Activated B cell treated with CpG ODN at 0.5 μM for 24 hours (primary cell): ENCODE measurements at places on chromosomes 11 and 22.

- H3K36me3 ChIP-seq: no peaks in the 10 kb centered on the region
- no peak overlapping the region for H3K27ac ChIP-seq
- DNase-seq: no peak
- no peak overlapping the region for H3K4me3 ChIP-seq
These were observed 23.0 kb downstream of the FZD4 start for GRCh38 chr11:86932259-86932585.

- peaks cover 24% of the 10 kb centered on the region for H3K4me1 ChIP-seq
- no peak overlapping the region for H3K27ac ChIP-seq
- no peaks in the 10 kb centered on the region for H3K36me3 ChIP-seq
- no peak for DNase-seq
- peaks cover 37% of the 10 kb centered on the region for H3K27me3 ChIP-seq
- no peak overlapping the region for H3K4me3 ChIP-seq
These were observed 394 bp downstream of the CHRM4 start for GRCh38 chr11:46391186-46391577.

- H3K4me3 ChIP-seq: no peak overlapping the region
- H3K4me1 ChIP-seq: no peaks in the 10 kb centered on the region
- no peaks in the 10 kb centered on the region for H3K27me3 ChIP-seq
These were observed 70.9 kb upstream of the OR5AK2 start for GRCh38 chr11:56917708-56918400.

DNA sequence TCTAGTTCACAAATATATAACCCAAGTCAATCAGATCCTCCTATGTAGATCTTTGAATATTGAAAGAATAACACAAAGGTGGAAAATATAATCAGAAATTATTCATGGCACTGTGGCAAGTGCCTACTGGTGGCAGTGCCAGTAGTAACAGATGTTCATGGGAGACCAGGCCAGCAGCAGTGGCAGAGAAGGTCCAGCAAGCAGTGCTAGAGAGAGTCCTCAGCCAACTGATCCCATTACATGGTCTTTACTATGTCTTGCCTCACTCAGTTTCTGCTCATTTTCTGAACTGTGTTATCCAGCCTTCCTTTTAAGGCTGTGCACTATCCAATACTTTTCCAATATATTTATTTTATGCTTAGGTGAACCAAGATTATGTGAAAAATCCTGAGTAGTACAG lies 124.9 kb downstream of the MRTFA start:
- DNase-seq: no peak
- H3K36me3 ChIP-seq: peaks cover 9% of the 10 kb centered on the region
- no peak overlapping the region for H3K27ac ChIP-seq
- H3K4me3 ChIP-seq: no peak overlapping the region

DNA sequence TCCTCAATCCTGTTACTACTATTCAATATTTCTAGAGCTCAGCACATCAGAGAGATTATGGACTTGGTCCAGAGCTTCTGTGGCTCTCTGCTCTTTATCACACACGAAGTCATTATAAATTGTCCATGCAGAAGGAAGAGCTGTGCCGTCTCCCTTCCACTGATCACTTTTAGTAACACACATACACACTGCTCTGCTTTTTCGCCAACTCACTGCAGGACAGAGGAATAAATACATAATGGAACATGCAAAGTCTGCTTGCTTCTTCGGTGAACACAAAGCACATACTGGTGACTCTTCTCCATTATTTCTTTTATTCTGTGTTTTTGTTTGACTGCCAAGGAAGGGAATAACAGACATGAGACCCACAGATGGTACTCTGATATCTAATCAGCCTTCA lies 1000.0 kb upstream of the TENM4 start:
- no peak for DNase-seq
- no peaks in the 10 kb centered on the region for H3K27me3 ChIP-seq
- no peak overlapping the region for H3K4me3 ChIP-seq
- H3K36me3 ChIP-seq: no peaks in the 10 kb centered on the region
- H3K4me1 ChIP-seq: no peaks in the 10 kb centered on the region

- no peak overlapping the region for H3K27ac ChIP-seq
- H3K4me3 ChIP-seq: no peak overlapping the region
- H3K36me3 ChIP-seq: no peaks in the 10 kb centered on the region
- DNase-seq: no peak
These were observed 11.8 kb downstream of the PNPLA5 start for GRCh38 chr22:43879901-43880540.

DNA sequence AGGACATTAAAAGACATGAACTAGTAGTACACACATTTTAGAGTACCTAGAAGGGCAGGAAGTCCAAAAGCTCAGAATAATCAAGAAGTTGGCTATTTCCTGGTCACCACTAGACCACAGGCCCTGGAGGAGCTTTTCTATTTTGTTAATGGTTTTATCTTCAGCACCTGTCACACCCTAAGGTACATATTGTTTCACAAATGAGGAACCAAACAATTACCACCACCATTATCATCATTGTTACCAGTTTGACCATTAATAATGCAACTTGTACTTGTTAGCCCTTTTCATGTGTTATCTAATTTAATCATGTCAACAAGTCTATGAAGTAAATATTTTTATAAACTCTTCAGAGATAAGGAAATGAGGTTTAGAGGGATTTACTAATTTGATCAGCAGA lies 4.9 kb downstream of the MRPL48 start:
- peaks cover 11% of the 10 kb centered on the region for H3K4me1 ChIP-seq
- no peak for DNase-seq
- H3K27me3 ChIP-seq: no peaks in the 10 kb centered on the region
- H3K4me3 ChIP-seq: no peak overlapping the region

GRCh38 chr11:71843858-71844257 lies 10.9 kb downstream of the DEFB108B start:
- no peaks in the 10 kb centered on the region for H3K4me1 ChIP-seq
- H3K4me3 ChIP-seq: no peak overlapping the region
- peaks cover 5% of the 10 kb centered on the region for H3K27me3 ChIP-seq
- H3K36me3 ChIP-seq: no peaks in the 10 kb centered on the region
- no peak overlapping the region for H3K27ac ChIP-seq

GRCh38 chr11:126519764-126520734 lies 164.6 kb downstream of the ST3GAL4 start:
- H3K4me3 ChIP-seq: no peak overlapping the region
- no peaks in the 10 kb centered on the region for H3K36me3 ChIP-seq
- peaks cover 3% of the 10 kb centered on the region for H3K27me3 ChIP-seq
- no peaks in the 10 kb centered on the region for H3K4me1 ChIP-seq

DNA sequence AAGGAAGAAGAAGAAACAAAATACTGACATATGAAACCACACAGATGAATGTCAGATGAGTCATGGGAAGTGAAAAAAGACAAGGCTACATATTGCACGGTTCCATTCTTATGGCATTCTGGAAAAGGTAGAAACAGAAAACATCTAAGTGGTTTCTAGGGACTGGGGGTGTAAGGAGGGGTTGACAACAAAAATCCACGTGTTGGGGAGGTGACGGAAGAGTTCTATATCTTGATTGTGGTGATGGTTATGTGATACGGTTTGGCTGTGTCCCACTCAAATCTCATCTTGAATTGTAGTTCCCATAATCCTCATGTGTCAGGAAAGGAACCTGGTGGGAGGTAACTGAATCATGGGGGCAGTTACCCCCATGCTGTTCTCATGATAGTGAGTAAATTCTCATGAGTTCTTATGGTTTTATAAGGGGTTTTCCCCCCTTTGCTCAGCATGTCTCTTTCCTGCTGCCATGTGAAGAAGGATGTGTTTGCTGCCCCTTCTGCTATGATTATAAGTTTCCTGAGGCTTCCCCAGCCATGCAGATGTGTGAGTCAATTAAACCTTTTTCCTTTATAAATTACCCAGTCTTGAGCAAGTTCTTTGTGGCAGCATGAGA lies 6.4 kb upstream of the ARFGAP3 start:
- no peak for DNase-seq
- peak overlapping the region; percentile 64 for H3K4me3 ChIP-seq
- no peaks in the 10 kb centered on the region for H3K27me3 ChIP-seq
- peak overlapping the region; percentile 96 for H3K27ac ChIP-seq
- H3K4me1 ChIP-seq: peaks cover 45% of the 10 kb centered on the region
- peaks cover 10% of the 10 kb centered on the region for H3K36me3 ChIP-seq

DNA sequence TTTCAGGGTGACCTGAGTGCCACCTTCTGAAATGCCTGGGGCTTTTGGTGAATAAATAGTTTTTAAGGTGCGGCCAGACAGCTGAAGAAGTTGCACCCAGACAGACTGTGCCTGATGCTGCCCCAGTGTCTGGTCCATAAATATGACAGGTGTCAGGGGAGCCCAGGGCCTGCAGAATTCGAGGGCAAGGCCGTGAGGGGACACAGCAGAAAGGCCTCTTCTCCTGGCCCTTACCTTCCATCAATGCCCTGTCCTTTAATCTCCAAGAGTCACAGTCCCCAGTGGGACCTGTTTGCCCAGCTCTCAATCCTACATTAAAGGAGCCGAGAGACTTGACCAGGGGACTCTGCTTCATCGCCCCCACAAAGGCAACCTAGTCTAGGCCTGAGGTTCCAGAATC lies 45.7 kb downstream of the NAT10 start:
- H3K4me1 ChIP-seq: peaks cover 33% of the 10 kb centered on the region
- peaks cover 82% of the 10 kb centered on the region for H3K36me3 ChIP-seq
- no peak overlapping the region for H3K27ac ChIP-seq
- DNase-seq: no peak

DNA sequence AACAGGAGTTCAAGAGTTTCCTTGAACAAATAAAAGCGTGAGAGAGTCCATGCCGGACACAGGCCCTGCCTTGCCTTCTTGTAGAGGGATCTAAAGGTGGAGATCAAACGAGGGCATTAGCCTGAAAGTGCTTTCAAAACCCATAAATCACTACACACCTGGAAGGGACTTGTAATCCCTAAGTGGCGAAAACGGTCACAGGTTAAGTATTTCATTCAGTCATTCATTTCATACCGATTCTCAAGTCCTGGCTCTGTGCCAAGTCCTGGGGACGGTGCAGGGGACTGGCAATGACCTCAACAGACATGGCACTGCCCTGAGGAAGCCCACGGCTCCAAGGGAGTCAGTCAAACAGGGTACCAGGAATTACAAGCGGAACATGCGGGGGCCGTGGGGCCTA lies 26.6 kb downstream of the ELFN2 start:
- H3K36me3 ChIP-seq: no peaks in the 10 kb centered on the region
- no peaks in the 10 kb centered on the region for H3K4me1 ChIP-seq
- DNase-seq: no peak
- H3K27ac ChIP-seq: no peak overlapping the region
- H3K4me3 ChIP-seq: no peak overlapping the region
- peaks cover 8% of the 10 kb centered on the region for H3K27me3 ChIP-seq
